Stimulated activated CD8-positive, alpha-beta memory T cell treated with anti-CD3 and anti-CD28 coated beads, Interleukin-4, amount 100 ng/mL, for 1 hour (primary cell): ENCODE measurements at places on chromosomes 11 and 22.
A peak's percentile ranks its signal among the peaks of the same experiment; 100 is the strongest.

DNA sequence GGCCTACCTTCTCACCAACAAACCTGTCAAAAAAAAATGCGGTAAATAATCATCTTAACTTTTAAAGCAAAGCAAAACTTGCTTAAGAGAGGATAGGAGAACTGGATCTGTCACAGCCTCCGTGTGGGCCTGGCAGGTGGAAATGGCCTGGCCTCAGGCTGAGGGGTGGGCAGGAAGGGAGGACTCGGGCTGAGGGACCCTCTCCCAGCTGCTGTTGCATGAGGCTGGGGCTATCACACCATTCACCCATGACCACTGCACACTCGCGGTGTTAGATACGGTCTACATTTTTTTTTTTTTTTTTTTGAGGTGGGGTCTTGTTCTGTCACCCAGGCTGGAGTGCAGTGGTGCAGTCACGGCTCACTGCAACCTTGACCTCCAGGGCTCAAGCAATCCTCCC lies 24.5 kb downstream of the ARHGAP1 start:
- DNase-seq, result no peak

DNA sequence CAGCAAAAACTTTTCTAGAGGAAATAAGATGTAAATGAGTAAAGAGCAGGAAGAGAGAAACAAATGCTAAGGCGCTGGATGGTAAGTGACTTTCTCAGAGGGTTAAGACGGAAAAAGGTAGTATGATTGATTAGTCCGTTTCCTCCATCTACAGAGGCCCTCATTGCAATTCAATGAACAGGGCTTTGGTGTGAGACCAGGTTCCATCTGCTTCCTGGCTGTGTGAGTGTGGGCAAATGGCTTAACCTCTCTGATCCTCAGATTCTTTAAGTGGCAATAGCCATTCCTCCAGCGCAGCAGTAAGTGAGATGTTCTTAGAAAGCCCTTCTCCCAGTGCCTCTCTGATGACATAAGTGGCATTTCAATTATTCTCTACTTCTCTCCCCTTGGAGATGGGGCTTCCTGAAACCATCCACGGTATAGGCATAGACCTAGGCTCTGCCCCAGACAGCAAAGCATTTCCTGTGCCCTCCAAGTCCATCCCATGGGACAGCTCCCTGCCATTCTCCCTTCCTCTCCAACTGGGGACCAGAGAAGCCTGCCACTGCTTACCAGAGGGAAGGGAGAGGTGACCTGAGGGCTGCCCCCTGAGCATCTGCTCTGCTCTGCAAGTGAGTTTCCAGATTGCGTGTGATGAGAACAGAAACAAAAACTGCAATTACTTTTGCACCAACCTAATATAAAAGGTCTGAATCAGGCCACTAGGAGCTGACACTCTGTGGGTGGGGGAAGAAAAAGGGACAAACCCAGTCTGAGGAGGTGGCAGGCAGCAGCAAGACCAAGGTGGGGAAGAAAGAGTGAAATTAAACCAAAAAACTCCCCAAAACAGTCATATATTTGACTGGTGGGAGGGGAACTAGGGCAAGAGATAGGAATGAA lies 12.7 kb upstream of the CD44 start:
- DNase-seq, result no peak

DNA sequence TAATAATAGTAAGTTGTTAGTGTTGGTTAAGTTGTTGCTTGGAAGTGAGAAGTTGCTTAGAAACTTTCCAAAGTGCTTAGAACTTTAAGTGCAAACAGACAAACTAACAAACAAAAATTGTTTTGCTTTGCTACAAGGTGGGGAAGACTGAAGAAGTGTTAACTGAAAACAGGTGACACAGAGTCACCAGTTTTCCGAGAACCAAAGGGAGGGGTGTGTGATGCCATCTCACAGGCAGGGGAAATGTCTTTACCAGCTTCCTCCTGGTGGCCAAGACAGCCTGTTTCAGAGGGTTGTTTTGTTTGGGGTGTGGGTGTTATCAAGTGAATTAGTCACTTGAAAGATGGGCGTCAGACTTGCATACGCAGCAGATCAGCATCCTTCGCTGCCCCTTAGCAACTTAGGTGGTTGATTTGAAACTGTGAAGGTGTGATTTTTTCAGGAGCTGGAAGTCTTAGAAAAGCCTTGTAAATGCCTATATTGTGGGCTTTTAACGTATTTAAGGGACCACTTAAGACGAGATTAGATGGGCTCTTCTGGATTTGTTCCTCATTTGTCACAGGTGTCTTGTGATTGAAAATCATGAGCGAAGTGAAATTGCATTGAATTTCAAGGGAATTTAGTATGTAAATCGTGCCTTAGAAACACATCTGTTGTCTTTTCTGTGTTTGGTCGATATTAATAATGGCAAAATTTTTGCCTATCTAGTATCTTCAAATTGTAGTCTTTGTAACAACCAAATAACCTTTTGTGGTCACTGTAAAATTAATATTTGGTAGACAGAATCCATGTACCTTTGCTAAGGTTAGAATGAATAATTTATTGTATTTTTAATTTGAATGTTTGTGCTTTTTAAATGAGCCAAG lies 2.7 kb downstream of the NEAT1 start:
- peak; percentile 73 for DNase-seq

DNA sequence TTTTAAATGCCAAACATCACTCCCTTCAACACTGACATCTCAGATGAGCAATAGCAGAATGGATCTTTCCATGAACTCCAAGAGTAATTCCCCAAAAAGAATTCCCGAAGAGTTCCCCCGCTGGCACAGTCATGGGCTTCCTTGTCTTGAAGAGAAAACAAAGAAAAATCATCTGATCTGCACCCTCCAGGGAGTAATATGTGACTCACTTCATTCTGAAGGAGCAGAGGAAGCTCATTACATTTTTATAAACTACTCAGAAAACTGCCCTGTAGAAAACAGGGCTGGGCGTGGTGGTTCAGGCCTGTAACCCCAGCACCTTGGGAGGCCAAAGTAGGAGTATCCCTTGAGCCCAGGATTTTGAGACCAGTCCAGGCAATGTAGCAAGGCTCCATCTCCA lies 35.7 kb downstream of the CELSR1 start:
- no peak for DNase-seq

GRCh38 chr11:88318017-88318416 lies 19.5 kb downstream of the CTSC start:
- DNase-seq, result no peak

- DNase-seq, result no peak
These were observed 661.4 kb downstream of the CNTN5 start for GRCh38 chr11:99682171-99682570.

GRCh38 chr11:45881708-45882368 lies 3.6 kb upstream of the MAPK8IP1 start:
- DNase-seq, result no peak

DNA sequence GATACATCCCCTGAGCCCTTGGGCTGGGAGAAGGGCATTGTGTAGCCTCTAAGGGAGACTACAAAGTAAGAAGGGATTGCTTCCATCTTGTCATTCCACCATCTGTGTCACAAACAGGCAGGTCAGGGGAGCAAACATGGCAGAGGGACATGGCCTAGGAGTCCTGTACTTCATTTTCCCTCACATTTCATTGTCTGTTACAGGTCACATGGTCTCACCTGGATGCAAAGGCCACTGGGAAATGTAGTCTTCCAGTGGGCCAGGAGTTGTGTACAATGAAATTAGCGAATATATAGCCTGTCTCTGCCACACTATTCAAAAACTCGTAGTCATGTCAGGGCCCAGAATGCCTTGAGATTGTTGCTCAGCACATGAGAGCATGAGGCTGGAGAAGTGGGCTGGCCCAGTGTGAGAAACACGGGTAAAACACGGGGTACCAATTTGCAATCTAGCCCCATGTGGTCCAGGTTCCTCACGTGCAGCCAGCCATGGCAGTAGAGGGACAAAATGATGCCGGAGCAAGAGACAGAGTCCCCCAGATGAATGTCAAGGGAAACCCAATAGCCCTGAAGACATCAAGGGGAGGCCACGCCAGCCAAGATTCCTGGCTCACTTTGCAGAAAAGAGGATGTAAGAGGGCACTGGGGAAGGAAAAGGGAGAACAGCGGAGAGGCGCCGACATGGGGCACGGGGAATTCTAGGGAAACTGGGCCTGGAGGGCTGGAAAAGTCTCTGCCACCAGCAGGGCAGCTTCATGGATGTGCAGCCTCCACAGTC lies 47.7 kb upstream of the EMID1 start:
- DNase-seq, result no peak

DNA sequence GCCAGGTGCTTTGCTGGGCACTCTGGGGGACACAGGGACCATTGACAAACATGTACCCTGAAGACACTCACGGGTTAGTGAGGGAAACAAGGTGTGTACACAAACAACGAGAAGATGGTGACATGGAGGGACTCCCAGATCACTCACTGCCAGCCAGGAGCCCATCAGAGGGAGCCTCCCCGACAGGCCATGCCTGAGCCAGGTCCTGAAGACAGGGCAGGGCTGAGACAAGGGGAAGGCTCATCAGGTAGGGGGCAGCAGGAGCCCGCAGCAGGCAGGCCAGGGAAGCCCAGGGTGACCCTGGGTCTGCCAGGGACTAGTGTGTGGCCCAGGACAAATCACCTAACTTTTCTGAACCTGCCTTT lies 127.9 kb downstream of the BUD13 start:
- DNase-seq, result no peak

GRCh38 chr11:37322333-37323194 lies 724.5 kb upstream of the RAG2 start:
- DNase-seq, result no peak

- no peak for DNase-seq
These were observed 288.8 kb downstream of the SWAP70 start for GRCh38 chr11:9952511-9953196.

DNA sequence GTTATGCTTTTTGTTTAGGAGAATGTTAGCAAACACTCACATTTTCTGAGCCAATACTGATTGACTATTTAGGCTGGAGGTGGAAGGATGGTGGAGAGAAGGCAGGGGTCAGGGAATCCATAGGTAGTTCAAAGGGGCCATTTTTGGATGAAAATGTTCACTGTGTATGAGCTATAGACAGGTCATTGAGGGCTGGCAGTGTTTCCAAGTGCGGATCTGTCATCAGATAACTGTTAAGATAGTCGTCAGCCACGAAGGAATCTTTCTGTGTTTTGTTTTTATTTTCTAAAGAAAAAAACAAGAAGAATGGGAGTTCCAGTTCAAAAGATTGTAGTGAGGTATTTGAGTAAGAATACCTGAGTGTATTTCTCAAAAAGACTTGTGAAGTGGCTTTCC lies 3.1 kb downstream of the KCNJ5 start:
- DNase-seq, result no peak

GRCh38 chr11:63858628-63859550 lies 20.0 kb downstream of the MARK2 start:
- DNase-seq, result no peak

DNA sequence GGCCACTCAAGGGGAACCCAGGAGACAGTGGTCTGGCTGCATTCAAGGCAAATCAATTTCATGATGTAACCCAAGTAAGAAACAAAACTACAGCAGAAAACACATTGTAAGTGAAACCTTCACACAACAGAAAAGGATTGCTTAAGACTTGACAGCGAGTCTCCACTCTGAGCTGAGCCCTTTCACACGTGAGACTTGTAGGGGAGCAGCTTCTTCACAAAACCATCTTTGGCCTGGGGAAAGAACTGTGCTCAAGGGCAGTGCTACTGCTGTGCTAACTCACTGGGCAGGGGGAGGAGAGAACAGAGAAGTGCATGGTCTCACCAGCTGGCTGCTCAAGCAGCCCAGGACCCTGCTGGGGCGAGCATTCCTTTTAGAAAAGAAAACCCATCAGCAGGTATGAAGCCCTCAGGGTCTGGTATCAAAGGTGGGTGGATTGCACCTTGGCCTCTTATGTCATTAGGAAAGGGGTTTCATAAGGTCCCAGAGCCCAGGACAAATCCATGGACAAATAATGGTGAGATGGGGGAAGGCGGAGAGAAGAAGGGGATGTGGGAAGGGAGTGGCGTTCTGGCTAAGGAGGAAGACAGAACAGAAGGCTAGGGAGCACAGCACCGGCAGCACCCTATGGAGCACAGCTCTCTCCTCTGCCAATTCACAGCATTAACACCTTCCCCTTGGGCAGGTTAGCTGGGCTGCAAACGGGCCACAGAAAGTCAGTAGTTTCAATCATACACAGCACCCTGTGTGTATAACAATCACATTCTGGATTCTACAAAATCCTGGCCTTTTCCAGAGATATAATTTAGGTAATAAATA lies 20.6 kb upstream of the RAPSN start:
- DNase-seq, result no peak

DNA sequence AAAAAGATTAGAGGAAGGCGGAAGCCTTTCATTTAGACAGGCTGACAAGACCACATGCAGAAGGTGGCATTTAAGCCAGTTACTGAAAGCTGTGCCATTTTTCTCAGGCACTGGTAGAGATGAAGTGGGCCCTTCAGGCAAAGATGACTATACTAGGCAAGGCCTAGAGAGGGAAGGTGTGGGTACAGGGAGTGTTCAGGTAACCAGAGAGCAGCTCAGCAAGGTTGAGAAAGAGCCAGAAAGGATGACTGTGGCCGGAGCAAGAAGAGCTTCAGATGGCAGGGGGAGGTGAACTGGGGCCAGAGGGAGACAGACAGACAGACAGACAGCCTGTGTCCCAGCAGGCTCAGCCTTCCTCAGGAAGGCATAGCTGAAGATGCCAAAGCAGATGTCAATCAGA lies 88.1 kb upstream of the NARS2 start:
- no peak for DNase-seq

DNA sequence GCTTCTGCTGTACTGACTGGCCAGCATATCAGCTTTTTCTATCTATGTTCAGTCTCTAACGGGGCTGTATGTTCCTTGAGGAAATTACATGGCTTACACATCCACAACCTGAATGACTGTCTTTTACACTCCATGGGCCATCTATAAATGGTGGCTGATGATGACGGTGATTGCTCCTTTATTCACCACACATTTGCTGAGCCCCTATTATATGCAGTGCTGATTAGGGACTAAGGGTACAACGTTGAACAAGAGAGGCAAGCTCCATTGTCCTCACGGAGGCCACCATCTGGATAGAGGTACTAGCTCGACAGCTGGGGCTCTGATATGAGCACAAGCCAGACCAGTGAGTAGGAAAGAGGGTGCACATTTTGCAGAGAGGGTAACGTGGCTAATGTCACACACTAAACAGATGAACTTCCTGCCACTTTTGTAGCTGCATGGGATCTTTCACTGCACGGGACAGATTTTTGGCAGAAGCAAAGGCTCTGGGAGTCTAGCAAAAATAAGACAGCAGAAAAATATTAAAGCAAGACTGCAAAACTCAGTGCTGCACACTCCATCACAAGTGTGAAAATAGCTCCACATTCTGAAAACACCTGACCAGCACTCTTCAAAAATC lies 30.6 kb downstream of the DRD2 start:
- DNase-seq, result no peak

DNA sequence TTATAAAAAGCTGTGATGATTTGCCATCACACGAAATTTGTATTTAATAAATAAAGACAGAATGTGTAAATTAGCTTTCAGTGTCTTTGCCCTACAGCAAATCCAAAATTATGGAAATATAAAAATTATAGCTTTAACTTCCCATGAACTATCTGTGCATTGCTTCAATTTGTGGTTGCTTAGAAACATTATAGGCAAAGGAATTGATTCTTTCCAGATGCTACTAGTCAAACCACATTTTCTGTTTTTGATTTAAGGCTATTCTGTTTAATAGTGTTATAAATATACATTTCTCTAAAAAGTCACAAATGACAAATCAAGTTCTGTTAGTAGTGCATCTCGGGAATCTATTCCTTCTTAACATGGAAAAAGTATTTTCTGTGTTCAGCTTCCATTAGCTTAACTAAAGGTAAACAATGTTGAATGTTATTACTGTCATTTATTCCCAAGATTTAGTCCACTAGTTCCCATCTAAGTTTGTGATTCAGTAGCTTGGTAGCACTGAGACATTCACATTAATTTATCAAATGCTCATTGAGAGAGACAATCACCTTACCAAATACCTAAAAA lies 1086.3 kb upstream of the CCDC90B start:
- DNase-seq, result no peak
